ENCODE measurements at places on chromosomes 5 and 9.

GRCh38 chr5:157464519-157465171, 4.6 kb downstream of the NIPAL4 start:
- DNase-seq, result no peak

GRCh38 chr5:170408226-170408625, 19.1 kb upstream of the KCNMB1 start:
- DNase-seq, result no peak

GRCh38 chr9:130973686-130974281, 34.7 kb upstream of the FIBCD1 start:
- no peak for DNase-seq

GRCh38 chr5:115381911-115382662, 85.6 kb upstream of the CCDC112 start:
- no peak for DNase-seq

GRCh38 chr5:94888674-94889073, 270.2 kb downstream of the SLF1 start:
- DNase-seq, result no peak

DNA sequence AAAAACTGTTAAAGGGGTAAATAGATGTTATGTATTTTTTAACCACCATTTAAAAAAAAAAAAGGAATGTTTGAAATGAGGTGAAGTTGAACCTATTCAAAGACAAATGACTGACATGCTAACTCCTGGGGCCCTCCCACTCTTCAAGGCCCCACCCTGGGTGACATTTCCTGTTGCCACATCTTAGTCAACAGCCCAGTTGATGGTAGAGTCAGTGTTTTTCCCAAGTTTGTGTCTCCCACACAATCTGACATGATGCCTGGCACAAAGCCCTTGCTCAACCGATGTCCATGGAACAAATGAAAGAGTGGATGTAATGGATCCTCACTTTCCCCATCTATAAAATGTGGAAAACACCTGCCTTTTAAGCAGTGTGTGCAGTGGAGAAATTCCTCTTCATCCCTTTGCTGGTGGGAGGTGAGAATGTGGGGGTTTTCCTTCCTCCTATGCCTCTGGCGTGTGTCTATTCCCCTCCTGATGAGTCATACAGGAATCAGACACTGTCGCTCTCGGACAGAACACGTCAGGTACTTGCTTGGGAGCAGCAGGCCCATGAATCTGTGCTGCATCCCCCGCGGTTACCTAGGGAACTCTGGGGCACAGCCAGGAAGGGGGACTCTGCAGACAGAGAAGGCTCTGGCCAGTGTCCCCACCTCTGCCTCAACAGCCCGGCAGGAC, 13.7 kb upstream of the ADRA1B start:
- no peak for DNase-seq

DNA sequence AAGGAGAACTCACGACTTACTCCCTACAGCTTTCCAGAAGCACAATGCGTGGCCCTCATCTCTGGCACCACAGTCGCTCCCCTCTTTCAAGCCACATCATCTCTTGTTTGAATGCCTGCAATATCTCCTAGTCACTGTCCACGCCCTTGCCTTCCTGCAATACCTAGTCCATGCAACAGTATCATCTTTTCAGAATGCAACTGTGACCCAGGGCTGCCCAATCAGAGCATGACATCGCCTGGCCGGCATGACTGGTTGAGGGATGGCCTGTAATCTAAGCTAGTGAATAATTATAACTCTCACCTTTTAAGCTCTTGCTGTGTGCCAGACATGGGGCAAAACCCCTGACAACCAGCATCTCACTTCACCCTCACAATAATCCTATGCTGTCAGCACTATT, 52.5 kb upstream of the CPEB4 start:
- no peak for DNase-seq

GRCh38 chr5:61332358-61332749, 296 bp downstream of the ZSWIM6 start:
- DNase-seq, result no peak

DNA sequence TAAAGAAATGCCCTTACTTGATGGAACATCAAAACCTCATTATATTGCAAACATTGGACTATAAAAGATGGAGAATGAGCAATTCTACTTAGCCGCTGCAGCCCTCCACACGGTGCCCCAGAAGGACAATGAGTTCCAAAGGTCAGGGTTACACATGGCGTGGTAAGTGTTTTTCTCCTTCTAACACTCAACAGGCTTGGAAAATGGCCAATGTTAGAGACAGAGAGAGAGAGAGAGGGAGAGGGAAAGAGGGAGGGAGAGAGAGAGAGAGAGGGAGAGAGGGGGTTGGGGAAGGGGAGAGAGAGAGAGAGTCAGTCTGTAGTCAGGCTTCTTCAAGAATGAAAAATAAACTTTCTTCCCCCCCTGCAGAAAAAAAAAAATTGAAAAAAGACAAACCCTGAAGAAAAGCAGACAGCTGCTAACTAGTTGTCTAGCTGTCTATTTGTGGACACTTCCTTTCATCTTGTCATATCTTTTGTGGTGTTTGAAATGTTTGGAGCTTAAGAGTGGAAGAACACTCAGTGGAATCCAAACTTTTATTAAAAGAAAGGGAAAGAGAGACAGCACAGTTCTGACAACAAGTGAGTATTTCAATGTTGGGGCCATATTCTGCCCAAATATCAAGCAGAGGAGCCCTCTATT, 324.8 kb downstream of the TMEM38B start:
- DNase-seq, result no peak

DNA sequence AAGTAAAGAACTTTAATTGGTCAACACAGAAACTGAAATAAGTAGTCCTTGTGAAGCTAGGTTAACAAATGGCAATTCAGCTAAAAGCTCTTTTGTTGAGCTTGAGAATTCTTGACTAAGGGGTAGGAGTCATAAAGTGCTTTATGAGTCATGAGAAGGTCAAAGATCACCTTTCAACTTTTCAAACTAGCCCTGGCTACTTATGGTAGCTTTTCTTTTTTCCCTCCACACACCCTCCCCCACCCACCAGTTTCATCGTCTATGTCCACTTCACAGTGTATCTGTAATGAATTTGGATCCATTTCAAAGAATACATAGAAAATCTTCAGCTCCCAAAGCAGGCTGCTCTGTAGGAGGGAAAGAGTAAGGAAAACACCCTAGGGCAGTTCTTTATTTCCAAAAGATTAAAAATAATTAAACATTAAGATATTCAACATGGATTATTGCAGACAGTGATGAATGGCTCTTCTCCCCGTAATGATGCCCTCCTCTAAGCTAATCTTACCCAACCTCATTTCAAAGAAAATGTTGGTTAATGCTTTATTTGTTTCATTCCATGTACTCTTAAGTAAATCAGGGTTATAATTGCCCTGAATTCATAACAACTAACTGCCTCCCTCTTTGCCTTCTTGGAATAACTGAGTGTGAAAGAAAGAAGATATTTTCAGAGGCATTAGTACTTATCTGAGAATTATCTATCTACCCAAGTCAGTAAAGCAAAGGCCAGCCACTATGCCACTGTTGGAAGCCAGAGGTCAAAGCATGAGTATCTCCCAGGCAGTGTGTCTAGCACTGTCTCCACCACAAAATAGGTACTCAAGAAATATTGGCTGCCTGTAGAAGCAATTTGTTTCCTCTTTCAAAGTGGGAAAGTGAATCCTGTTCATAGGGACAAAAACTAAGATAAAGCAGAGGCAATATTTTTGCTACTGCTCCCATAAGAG, 290.6 kb downstream of the PIK3R1 start:
- no peak for DNase-seq

DNA sequence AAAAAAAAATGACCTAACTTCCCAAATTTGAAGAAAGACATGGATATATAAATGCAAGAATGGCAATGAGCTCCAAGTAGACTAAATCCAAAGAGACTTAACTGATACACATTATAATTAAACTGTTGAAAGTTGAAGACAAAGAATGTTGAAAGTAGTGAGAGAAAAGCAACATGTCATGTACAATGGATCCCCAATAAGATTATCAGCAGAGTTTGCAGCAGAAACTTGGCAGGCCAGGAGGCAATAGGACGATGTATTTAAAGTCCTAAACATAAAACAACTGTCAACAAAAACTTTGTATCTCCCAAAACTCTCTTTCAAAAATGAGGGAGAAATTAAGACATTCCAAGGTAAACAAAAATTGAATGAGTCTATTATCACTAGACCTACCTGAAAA, 8.6 kb upstream of the DIRAS2 start:
- DNase-seq, result no peak

DNA sequence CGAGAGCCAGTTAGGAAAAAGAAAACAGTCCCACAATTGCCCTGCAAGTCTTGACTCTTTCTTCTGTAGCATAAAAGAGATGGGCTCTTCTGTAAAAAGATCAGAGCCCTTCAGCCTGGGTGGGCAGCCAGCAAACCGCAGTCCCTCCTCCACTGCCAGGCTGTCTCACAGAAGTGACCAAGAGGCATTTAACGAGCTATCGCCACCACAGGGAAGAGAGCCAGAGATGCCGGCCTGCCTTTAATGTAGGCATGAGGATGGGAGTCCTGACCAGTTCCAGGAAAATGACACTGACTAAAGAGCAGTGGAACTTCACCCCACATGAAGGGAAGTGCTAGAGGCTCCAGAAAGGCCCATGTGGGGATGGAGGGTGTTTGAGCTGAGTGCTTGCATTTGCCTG, 264.6 kb downstream of the NDUFS4 start:
- no peak for DNase-seq

- no peak for DNase-seq
Measured at GRCh38 chr9:122572456-122572855, 10.7 kb downstream of the OR1L8 start.

DNA sequence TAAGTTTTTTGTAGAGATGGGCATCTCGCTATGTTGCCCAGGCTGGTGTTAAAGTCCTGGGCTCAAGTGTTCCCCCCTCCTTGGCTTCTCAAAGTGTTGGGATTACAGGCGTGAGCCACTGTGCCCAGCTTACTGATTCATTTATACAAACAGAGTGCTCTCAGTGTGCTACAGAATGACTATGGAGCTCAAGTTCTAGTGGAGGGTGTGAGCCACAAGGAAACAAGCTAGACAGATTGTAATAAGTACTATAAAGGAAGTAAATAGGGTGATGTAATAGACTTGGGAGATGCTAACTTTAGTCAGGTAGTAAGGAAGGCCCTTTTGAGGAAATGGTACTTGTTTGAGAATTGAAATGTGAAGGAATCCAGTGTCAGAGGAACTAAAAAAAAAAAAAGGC, 1.7 kb upstream of the TMEM267 start:
- DNase-seq, result no peak

DNA sequence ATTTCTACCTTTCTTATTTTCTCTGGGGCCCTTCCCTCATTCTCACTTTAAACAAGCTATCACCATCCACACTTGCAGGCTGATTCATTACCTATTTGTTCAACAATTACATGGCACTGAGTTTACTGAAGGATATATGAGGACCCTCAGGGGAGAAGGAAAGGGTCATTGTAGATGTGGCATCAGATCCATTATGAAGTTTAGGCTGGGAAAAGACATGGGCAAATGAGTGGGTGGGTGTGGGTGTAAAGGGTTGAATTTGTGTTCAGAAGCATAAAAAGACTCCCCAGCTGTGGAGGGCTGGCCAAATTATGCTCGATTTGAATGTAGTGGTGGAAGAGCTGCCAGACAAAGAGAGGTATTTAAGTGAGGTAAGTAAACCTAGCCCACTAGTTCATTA, 55.9 kb upstream of the MTAP start:
- DNase-seq, result no peak

DNA sequence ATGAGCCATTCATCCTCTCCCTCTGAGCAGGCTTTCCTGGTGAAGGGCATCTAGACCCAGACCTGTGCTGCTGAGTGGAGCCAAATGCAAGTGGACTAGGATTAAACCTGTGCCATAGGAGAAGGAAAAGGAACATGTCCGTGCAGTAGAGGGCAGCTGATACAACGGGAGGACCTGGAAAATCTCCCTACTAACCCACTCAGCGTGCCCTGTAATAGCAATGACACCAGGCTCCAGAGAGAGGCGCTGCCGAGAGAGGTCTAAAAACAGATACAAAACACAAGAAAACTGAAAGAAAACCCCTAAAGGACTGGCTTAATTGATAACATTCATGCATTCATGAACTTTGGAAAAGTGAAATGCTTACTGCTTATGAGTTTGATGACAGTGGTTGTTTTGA, 60.8 kb downstream of the PFDN1 start:
- no peak for DNase-seq

DNA sequence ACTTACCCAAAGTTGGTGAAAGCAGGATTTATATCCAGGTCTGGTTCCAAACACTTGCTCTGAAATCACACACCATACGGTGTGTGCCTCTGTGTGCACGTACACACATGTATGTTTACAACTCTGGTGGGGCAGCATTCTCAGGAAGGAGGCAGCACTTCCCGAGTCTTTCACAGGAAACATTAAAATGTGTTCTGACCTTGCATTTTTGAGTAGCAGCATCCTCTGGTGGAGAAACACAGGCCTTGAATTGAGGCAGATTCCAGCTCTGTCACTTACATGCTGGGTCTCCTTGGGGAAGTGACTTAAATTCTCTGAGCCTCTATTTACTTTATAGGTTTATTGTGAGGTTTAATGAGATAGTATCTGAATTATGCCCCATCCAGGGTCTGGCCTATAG, 126.4 kb downstream of the RGS3 start:
- DNase-seq, result no peak

GRCh38 chr5:17283121-17283415, 65.6 kb downstream of the BASP1 start:
- no peak for DNase-seq

GRCh38 chr9:110303133-110303532, 34.5 kb downstream of the TXNDC8 start:
- DNase-seq, result no peak

GRCh38 chr9:72292256-72292682, 72.7 kb downstream of the ZFAND5 start:
- no peak for DNase-seq

DNA sequence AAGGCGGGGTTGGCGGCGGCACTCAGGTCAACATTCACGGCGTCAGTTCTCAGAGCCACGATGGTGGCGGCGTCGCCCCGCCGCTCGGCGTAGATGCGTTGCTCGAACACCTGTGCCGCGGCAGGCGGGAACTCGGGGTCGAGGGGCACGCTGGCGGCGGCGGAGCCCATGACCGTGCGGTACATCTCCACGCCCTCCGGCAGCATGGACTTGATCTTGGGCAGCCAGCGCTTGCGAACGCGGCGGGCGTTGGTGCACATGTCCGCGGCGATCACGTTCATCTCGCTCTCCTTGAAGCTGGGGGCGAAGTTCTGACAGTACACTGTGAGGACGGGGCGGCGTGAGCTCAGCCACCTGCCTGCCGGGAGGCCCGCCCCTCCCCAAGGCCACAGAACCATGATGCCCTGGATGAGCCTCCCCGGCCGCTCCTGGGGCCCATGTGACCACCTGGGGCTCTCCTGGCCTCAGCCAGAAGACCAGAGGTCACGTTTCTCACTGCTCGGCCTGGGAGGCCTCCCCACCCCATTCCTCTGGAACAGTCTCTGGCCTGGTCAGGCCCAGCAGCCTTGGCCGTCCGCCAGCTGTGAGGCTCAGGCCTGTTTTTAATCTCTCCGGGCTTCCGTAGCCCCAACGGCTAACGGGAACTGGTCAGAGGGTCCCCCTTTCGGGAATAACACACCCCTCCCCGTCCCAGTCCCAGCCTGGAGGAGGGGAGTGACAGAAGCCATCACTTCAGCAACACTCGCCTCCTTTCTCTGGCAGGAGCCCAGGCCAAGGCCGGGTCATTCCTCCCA, 50.7 kb upstream of the UBAC1 start:
- no peak for DNase-seq

GRCh38 chr5:76149636-76150035, 66.5 kb downstream of the SV2C start:
- no peak for DNase-seq

GRCh38 chr9:72855321-72855720, 97.5 kb downstream of the ALDH1A1 start:
- no peak for DNase-seq

GRCh38 chr9:117046666-117047327, 359.7 kb downstream of the TRIM32 start:
- no peak for DNase-seq

- DNase-seq, result no peak
Measured at GRCh38 chr5:68918306-68918705, 175.5 kb upstream of the SLC30A5 start.
